ENCODE measurements at places on chromosomes 3 and 15.

- DNase-seq, result no peak
Measured at GRCh38 chr3:106184540-106185457, 316.0 kb upstream of the CBLB start.

GRCh38 chr15:63045465-63045840 is 2.9 kb downstream of the TPM1 start:
- no peak for DNase-seq

GRCh38 chr15:67319961-67320360 is 65.4 kb downstream of the IQCH start:
- DNase-seq, result no peak

- no peak for DNase-seq
Measured at GRCh38 chr3:170644711-170645110, 58.8 kb upstream of the SLC7A14 start.

DNA sequence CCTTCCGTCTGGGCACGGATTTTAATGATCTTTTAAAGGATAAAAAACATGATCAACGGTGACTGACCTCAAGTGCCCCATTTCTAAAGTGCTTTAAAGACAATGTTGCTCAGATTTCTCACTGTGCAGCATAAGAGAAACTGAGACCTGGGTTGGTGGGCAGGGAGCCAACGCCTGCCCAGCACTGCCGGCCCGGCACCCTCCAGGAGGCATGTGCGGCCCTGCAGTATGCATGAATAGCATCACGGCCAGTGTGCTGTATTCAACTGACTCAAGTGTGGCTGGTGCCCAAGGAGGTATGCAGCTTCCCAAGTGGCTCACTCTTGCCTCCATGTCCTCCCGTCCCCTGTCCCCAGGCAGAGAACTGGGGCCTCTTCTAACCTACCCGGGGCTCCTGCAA is 30.3 kb downstream of the SEC61A1 start:
- no peak for DNase-seq

- no peak for DNase-seq
Measured at GRCh38 chr3:130462089-130462488, 54.9 kb upstream of the COL6A6 start.

DNA sequence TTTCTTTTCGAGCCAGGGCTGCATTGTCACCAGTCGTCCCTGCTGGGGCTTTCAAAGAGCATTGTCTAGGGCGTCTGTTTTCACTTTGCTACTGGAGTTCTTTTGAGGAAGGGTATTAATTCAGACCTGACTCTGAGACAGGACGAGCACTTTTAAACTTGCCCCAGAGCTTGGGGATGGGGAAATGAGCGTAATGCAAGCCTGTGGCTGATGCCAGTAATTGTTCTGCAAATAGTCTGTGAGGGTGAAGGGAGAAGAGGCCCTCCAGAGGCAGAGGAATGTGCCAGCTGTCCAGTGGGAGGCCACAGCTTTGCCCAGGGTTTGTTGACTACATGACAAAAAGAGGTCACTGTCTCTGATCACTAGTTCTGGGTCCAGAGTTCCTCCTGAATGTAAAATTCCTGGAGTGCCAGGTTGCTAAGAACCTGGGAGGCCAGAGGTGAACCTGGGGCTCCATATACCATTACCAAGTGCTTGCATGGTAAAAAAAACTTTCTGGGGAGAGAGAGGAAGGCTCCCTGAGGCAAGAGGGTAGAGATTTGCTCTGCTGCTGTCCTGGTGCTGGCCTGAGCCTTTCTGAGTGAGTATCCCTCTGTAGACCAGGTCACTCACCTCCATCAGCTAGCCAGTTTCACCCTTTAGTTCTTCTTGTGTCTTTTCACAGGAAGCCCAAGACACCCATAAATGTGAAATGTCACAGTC is 14.8 kb downstream of the EEFSEC start:
- no peak for DNase-seq

DNA sequence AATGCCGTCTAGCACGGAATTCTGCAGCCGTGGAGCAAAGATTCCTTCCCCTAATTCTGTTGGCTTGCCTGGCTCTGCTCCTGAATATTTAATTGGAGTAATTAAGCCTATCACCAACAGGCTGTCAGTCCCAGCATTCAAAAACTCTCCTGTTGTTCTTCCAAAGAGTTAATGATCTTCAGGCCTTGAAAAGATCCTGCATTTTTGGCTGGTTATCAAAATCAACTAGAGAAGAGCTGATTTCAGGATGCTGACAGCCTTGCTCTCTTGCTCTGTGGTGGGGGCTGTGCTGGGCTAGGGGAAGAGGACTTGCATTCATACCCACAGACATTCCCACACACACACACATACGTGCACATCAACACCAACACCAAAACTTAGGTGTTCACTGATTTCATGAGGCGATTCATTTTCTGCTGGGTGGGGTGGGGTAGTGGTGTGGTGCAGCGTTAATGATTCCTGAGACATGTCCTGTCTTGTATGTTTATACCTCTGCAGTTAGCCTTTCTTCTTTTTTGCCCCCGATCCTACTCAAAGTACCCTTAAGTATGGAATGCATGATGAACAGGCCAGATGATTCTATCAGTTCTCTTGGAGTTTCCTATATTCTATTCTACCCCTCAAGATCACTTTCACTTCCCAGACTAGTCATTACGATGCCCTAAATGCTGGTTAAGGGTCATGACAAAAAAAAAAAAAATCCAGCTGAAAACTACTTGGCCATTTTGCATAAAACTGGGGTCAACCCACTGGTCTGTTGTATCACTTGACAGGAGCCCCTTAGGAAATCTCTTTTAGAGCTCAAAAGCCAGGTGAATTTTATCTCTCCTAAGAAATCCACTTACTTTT is 42.3 kb downstream of the CPN2 start:
- no peak for DNase-seq

DNA sequence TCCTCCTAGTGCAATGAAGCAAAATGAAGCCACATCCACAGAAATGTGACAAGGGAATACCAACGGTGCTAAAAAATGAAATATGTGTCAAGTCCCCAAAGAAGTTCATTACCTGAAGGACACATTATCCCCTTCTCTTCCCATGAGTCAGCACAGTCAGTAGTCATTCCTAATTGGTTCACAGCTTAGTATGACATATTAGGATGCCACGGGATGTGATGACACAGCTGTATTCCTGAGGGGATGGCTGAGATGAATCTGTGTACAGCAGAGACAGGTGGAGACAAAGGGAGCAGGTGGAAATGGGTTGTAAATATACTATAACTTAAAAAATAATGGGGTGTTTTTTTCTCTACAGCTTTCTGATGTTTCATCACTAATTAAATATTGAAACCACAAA is 273.4 kb downstream of the ARRDC4 start:
- no peak for DNase-seq

DNA sequence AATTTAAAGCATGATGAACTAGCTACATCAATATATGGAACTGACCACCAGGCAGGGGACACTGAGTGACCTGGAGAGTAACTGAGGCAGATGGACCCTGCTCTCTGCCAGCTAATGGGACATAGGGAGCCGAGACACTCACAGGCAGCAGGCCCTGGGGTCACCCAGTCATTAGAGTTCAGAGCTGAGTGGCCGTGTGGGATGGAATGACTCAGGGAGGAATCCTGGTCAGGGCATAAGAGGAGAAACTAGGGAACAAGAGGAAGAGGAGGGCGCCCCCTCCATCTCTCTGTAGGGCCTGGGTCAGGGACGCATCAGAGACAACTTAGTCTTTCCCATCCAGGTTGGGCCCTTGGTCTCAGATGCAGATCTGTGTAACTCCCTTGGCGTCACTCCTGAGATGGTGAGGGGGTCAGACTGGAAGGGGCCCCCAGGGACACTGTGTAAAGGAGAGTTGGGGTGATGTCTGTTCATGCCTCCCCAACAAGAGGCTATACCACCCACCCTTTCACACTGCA is 39.8 kb downstream of the CCDC12 start:
- DNase-seq, result no peak

DNA sequence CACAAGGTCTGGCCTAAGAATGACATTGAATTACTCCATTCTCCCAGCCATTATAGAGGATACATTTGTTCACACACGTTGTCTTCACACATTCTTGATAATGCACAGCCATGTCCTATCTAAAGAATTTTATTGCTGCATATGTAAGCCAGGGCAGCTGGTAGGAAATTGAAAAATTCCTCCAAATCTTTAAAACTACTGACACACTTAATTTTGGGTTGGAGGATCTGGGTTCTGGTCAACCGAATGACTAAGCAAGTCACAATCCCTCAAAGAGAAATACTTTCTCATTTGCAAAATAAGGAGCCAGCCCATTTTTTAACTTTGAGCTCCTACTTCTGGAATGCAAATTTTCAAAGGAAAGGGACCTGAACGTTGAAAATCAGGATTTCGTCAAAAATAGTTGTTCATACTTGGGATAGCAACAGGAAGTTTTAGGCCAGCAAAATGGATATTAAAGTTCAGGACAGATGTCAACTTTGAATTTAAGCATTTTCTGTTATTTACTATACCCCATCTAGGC is 638.3 kb downstream of the NTRK3 start:
- no peak for DNase-seq

DNA sequence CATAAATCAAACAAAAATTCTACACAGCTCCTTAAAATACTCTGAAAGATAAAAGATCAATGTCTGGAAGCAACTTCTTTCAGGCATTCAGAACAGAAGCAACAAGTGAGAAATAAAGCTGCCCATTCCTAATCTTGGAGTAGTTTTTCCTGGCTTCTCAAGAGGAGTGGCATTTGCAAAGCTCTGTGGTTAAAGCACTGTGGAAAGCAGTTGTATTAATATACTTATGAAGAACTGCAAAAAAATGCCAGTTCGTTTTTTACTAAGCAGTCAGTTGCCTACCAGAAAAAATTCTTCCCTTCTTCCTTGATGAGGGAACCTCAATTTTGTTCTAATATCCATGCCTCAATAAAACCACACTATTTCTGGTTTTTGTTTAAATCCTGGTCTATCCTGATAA is 197.8 kb downstream of the TNIK start:
- DNase-seq, result no peak

GRCh38 chr15:37359101-37359892 is 258.9 kb upstream of the MEIS2 start:
- no peak for DNase-seq

- no peak for DNase-seq
Measured at GRCh38 chr3:197889204-197889930, 60.6 kb upstream of the RPL35A start.

DNA sequence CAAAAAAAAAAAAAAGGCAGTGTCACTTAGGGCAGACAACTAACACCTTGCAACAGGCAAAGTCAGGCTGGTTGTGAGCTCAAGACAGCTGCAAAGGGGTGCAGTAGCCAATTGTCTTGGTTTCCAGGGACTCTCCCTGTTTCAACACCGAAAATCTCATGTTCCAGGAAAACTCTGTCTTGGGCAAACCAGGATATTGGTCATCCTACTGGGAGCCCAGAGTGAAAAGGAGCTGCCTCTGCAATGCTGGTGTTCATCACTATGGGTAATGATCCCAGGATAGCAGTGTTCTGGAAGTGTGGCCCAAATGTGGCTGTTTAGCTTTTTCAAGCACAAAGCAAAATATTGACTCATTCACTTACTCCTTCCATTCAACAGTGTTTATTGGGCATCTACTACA is 82.6 kb downstream of the ARHGAP31 start:
- DNase-seq, result no peak

GRCh38 chr3:178765472-178765871 is 229.2 kb downstream of the KCNMB2 start:
- DNase-seq, result no peak

DNA sequence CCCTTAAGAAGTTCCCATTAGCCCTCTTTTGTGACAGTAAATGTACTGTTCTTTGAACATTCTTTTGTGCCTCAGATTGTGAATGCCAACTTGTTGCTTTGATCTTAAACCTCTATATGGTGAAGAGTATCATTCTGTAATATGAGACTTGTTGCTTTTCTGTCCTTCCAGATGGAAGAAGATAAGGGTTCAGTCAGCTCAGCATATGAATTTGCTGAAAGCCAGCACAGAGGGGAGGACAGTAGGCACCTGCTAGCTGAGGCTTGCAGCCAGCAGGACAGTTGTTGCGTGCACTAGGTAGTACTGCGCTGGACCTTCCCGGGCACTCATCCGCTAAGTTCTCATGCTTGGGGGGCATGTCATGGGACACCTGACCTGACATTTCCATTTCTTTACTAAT is 74.7 kb downstream of the DCUN1D1 start:
- DNase-seq, result no peak

GRCh38 chr15:70704731-70705130 is 58.6 kb downstream of the UACA start:
- no peak for DNase-seq

- DNase-seq, result no peak
Measured at GRCh38 chr15:80507131-80507530, 102.9 kb downstream of the ARNT2 start.

DNA sequence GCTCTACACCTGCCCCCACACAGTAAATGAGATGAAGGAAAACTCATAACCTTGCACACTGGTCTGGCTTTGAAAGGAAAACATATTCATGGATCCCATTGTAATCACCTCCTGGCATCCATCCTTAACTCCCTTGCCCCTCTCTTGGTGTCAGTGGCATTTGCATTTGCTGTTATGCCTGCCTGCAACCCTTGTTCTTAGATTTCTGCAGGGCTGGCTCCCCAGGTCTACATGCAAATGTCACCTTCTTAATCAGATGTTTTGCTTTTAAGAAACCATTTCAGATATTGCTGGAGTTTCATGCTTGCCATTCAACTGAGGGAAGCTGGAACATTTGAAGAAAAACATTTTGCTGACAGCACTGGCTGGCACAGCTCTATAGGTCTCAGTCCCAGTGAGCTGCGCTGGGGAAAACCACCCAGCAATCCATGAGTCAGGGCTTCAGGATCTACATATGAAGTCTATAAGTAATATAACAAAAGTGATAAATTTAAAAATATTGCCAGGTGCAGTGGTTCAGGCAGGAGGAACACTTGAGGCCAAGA is 19.1 kb downstream of the LRRC2 start:
- no peak for DNase-seq

DNA sequence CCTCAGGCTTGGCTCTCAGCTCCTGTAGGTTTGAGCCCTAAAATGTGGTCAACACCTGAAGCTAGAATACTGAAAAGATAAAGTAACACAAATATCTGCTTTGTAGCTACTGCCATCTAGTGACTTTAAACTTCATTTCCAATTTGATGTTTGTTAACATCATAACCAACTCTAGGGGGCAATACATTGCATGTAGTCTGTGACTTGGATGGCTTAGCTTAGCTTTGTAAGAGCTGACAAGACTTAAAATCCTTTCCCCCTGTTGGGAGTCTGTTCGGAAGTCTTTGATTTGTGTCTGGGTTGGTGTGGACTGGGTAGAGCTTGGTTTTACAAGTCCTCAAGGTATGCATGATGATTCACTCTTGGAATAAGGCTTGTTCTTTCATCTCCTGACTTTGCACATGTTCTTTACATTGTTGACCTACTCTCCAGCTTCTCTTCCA is 51.7 kb downstream of the SCN11A start:
- DNase-seq, result peak; percentile 48

- DNase-seq, result no peak
Measured at GRCh38 chr3:161838021-161838420, 341.4 kb downstream of the OTOL1 start.

GRCh38 chr15:28918141-28918983 is 32.6 kb downstream of the APBA2 start:
- no peak for DNase-seq

DNA sequence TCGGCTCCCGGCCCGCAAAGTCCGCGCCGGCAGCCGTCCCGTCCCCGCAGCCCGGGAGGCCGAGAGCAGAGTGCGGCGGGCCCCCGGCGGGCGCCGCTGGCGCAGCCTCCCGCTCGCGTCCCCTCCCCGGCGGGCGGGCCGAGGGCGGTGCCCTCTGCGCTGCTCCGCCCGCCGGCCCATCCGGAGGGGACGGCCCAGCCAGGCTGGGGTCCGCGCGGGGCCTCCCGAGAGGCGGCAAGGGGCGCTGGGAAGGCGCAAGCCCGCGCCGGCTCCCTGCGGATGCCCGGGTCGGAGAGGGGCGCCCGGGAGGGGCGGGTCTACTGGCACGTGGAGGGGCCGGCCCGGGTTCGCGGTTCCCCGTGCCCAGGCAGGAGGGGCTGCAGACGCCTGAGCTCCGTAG is at the start of the genes CLCN2 and POLR2H:
TSS of gene CLCN2 (minus strand) at position 74 of the 400 bp plus-strand sequence. CDS start 126 bp downstream, outside the sequence.
TSS of gene POLR2H (plus strand) at position 179 of the 400 bp plus-strand sequence. CDS start 1,783 bp downstream, outside the sequence.
- DNase-seq, result peak; percentile 67
